ENCODE measurements at places on chromosomes 16 and 17. TPM values are rescaled to one million over a fixed set of nuclear protein-coding genes. Genes with fewer than 3 reads are reported as not detected.

The KRT27 gene
- total RNA-seq = not detected

The KRTAP9-4 gene
- not detected for total RNA-seq

The CD68 gene
- 32.1 TPM for total RNA-seq

The HAS3 gene
- 40.3 TPM for total RNA-seq

The CA5A gene
- total RNA-seq = not detected
